ENCODE measurements at places on chromosomes 6 and 20. TPM values are rescaled to one million over a fixed set of nuclear protein-coding genes. Genes with fewer than 3 reads are reported as not detected.
A peak's percentile ranks its signal among the peaks of the same experiment; 100 is the strongest.

Gene PKIB
- total RNA-seq: 2.1 TPM

Gene SLC35F1
- 0.29 TPM for total RNA-seq

Gene DOK5
- 0.69 TPM for total RNA-seq

Gene PCSK2
- total RNA-seq: 17.7 TPM

Gene ELOVL2
- total RNA-seq: 0.23 TPM

Gene SLC35D3
- not detected for total RNA-seq

Gene UST
- total RNA-seq: 11.8 TPM

Gene PSORS1C2
- total RNA-seq: not detected

DNA sequence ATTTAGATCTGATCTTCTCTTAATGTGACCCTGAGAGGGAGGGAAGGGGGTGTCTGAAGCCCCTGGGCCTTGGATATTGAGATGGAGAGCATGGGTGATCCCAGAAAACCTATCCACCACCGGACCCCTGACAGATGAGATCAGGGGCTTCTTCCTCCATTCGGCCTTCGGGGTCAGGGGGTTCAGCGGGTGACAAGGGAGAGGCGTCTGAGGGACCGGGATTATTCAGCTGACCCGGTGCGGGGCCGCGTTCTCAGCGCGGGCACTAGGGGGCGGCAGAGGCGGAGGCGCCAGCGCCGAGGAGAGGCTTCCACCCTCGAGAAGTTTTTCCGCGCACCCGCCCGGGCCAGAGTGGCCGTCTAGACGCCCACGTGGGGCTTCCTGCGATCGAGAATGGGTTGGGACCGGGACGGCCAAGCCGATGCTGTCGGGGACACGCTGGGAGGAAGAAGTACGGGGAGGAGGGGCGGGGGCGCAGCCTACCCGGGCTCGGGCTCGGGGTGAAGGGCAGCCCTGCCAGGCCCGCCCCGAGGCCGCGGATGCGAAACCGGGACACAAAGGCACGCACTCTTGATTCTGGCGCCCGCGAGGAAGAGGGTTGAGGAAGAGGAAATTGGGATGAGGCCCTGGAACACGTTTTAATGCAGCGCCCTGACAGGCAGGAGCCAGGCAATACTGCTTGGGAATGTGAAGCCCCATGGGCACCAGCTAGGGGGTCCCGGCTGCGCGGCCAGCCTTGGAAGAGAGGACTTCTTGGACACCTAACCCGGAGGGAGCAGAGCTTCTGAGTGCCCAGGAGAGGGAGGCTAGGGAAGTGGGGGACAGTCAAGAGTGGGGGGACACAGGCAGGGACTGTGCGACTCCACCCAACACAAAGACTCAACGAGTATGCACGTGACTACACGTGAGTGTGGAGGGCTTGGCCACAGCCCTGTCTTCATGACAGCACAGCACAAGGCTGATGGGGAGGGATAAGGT is 30.6 kb downstream of the COL11A2 start:
- no peaks in the 10 kb centered on the region for H3K27me3 ChIP-seq
- H3K36me3 ChIP-seq: no peaks in the 10 kb centered on the region
- peak; percentile 93 for DNase-seq
- H3K27ac ChIP-seq: no peak overlapping the region

GRCh38 chr6:88459643-88460042 is 293.5 kb upstream of the CNR1 start:
- DNase-seq: no peak
- H3K36me3 ChIP-seq: no peaks in the 10 kb centered on the region
- no peak overlapping the region for H3K27ac ChIP-seq
- no peaks in the 10 kb centered on the region for H3K4me1 ChIP-seq

- no peaks in the 10 kb centered on the region for H3K4me1 ChIP-seq
- H3K27me3 ChIP-seq: no peaks in the 10 kb centered on the region
- DNase-seq: no peak
- H3K4me3 ChIP-seq: no peak overlapping the region
These were observed 453.2 kb downstream of the QKI start for GRCh38 chr6:163867518-163868292.

DNA sequence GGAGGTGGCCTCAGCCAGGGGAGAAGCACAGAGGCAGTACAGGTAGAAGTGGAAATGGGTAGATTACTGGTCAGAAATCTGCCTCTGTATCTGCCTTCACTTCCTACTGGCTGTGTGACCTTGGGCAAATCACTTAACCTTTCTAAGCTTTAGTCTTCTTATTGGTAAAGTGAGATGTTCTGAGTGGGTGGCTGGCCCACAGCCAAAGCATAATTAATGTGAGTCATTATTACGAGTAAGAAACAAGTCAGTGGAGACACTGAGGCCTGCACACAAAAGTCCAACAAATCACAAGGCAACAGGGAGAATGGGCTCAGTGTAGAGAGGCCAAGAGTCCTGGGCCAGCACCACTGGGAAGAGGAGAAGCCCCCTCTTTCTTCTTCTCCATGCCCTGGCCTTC is 39.1 kb downstream of the NRN1 start:
- H3K36me3 ChIP-seq: no peaks in the 10 kb centered on the region
- H3K27me3 ChIP-seq: no peaks in the 10 kb centered on the region
- no peak overlapping the region for H3K4me3 ChIP-seq
- DNase-seq: no peak
- H3K4me1 ChIP-seq: no peaks in the 10 kb centered on the region
- no peak overlapping the region for H3K27ac ChIP-seq

DNA sequence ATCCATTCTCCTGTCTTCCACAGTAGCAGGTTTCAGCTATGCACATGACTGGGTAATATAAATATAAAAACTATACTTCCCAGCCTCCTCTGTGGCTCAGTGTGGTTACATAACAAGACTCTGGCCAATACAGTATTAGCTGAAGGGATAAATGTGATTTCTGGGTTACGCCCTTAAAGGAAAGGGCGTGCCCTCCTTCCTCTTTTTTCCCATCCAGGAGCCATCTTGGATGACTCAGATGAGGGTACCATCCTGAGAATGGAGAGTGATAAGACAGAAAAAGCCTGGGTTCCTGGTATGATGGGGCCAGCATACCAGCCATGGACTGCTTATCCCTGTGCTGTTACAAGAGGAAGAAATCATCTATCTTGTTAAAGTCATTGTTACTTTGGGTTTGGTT is 123.3 kb downstream of the NFATC2 start:
- H3K36me3 ChIP-seq: no peaks in the 10 kb centered on the region
- no peak overlapping the region for H3K4me3 ChIP-seq
- no peak for DNase-seq
- H3K27me3 ChIP-seq: no peaks in the 10 kb centered on the region
- H3K4me1 ChIP-seq: peaks cover 4% of the 10 kb centered on the region

DNA sequence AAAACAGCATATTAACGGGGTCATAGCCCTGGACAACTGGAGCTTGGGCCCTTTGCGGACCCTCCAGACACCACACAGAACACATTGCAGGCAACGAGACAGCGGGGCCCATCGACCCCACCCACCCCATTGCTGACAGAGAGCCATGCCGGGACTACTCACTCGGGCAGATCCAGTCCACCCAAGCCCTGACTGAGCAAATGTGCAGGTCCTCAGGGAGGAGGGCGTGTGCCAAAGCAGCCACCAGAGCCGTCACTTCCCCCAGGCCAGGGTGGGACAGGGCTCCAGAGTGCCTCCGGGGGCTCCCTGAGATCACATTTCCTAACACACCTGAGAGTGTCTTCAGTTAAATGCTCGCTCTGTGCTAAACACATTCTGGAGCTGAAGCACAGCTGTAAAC is 114.9 kb downstream of the CDH4 start:
- no peak overlapping the region for H3K4me3 ChIP-seq
- H3K27me3 ChIP-seq: no peaks in the 10 kb centered on the region
- no peaks in the 10 kb centered on the region for H3K4me1 ChIP-seq
- no peaks in the 10 kb centered on the region for H3K36me3 ChIP-seq
- no peak overlapping the region for H3K27ac ChIP-seq
- no peak for DNase-seq

GRCh38 chr6:129667034-129667433 is 42.9 kb downstream of the ARHGAP18 start:
- no peaks in the 10 kb centered on the region for H3K36me3 ChIP-seq
- H3K27me3 ChIP-seq: no peaks in the 10 kb centered on the region
- DNase-seq: no peak
- peaks cover 8% of the 10 kb centered on the region for H3K4me1 ChIP-seq
- no peak overlapping the region for H3K4me3 ChIP-seq

GRCh38 chr6:148945301-148946021 is 198.6 kb downstream of the UST start:
- H3K4me3 ChIP-seq: no peak overlapping the region
- H3K27ac ChIP-seq: no peak overlapping the region
- H3K4me1 ChIP-seq: no peaks in the 10 kb centered on the region

GRCh38 chr6:320351-321157 is 28.3 kb downstream of the DUSP22 start:
- H3K27ac ChIP-seq: no peak overlapping the region
- no peaks in the 10 kb centered on the region for H3K36me3 ChIP-seq
- H3K4me1 ChIP-seq: peaks cover 4% of the 10 kb centered on the region
- peak; percentile 59 for DNase-seq
- H3K27me3 ChIP-seq: no peaks in the 10 kb centered on the region
- H3K4me3 ChIP-seq: no peak overlapping the region

GRCh38 chr20:6665621-6666355 is 101.7 kb upstream of the BMP2 start:
- DNase-seq: no peak
- no peaks in the 10 kb centered on the region for H3K36me3 ChIP-seq
- H3K4me1 ChIP-seq: no peaks in the 10 kb centered on the region
- H3K27ac ChIP-seq: no peak overlapping the region
- H3K4me3 ChIP-seq: no peak overlapping the region

DNA sequence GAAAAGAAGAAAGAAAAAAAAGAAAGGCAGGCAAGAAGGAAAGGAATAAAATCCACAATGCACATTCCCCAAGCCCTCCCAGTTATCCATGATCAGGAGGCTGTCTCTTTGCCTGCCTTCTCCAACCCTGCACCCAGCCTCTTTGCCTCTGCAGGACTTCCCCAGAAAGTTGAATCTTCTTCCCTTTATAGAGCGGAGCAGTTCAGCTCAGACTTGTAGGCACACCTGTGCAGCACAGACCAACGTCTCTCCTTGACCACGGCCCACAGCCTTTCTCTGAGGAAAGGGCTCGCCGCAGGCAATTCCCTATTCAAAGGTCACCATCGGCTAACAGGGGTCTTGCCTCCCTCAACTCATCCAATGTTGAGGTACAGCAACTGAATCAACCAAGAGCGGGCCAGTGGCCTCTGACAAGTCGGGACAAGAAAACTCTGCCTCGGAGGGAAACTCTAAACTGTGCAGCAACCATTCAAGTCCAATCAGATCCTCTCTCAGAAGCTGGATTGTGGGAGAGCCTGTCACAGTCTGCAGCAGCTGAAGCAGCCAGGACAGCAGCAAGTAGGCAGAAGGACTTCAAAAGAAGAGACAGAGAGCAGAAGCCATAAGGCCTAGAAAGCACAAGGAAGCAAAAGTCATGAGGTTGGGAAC is 529.2 kb upstream of the JARID2 start:
- DNase-seq: no peak
- H3K36me3 ChIP-seq: no peaks in the 10 kb centered on the region
- no peak overlapping the region for H3K27ac ChIP-seq
- H3K27me3 ChIP-seq: no peaks in the 10 kb centered on the region
- H3K4me3 ChIP-seq: no peak overlapping the region
- H3K4me1 ChIP-seq: peaks cover 35% of the 10 kb centered on the region

- H3K27ac ChIP-seq: no peak overlapping the region
- no peaks in the 10 kb centered on the region for H3K36me3 ChIP-seq
- no peaks in the 10 kb centered on the region for H3K4me1 ChIP-seq
- no peak overlapping the region for H3K4me3 ChIP-seq
- H3K27me3 ChIP-seq: no peaks in the 10 kb centered on the region
- DNase-seq: no peak
These were observed 32.5 kb upstream of the MEI4 start for GRCh38 chr6:77620278-77620882.

DNA sequence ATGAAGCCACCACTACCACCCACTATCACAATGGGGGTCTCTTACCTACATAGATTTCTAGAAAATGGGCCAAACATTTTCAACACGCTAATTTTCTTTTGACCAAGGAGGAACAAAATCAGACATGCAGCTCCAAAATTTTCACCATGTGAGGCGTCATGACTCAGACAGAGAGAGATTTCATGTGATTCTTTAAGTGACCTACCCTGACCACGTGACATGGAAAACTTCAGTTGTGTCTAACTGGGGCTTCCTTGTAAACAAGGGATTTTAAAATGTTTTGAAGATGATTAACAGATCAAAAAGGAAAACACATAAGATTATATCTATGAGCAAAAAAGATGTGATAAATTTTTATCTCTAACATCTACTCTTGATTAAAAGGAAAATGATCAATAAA is 199.2 kb downstream of the TBXT start:
- H3K4me3 ChIP-seq: no peak overlapping the region
- no peak for DNase-seq
- H3K27me3 ChIP-seq: no peaks in the 10 kb centered on the region
- H3K27ac ChIP-seq: no peak overlapping the region

DNA sequence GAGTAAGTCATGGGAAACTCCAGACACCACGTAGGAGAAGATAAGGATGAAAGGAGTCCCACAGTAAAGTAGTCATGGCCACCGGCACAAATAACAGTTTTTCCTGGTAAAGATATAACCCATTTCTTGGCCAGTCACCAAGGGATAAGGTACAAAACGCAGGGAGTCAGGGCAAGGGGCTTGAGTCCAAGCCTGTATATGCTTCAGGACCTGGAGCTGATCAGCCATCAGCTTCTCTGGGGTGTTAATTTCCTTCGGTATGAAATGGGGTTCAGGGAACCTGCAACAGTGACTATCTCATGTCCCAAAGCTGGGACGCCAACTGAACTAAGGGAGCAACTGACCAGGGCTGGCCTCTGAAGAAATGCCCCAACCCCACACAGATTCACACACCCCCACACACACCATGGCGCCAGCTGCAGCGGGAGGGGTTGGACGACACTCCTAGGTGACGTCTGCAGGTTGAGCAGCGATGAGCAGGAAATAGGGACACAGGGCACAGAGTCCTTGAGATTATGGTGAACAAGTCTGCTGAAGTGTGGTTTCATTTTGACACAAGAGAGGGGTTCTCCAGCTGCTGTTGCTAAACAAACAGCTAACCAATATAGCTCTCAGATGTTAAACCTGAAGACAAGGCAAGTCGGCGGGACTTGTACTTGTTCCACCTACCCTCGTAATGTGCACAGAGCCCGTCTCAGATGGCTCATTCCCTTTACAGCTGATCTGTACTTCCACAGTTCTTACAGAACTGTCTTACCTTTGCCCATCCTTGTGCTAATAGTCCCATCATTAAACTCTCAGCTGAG is 7.4 kb upstream of the ADTRP start:
- no peak overlapping the region for H3K4me3 ChIP-seq
- H3K27me3 ChIP-seq: no peaks in the 10 kb centered on the region
- H3K4me1 ChIP-seq: peaks cover 4% of the 10 kb centered on the region
- H3K27ac ChIP-seq: no peak overlapping the region
- H3K36me3 ChIP-seq: no peaks in the 10 kb centered on the region
- DNase-seq: no peak

GRCh38 chr20:4344670-4345069 is 329.3 kb upstream of the RNF24 start:
- no peak overlapping the region for H3K4me3 ChIP-seq
- H3K27ac ChIP-seq: no peak overlapping the region
- H3K36me3 ChIP-seq: no peaks in the 10 kb centered on the region
- no peaks in the 10 kb centered on the region for H3K27me3 ChIP-seq

DNA sequence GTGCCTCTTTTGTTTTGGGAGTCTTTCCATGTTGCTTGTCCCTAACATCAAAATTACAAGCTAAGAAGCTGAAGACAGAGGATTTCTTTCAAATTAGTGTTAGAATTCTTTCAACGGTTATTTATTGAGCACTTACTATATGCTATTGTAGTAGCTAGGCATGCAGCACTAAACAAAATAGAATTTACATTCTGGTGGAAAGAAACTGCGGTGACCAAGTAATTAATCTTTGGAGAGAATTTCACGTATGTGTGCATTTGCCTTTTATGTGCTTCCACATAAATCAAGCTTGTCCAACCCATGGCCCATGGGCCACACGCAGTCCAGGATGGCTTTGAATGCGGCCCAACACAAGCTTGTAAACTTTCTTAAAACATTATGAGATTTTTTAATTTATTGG is 33.0 kb upstream of the DUSP22 start:
- H3K4me3 ChIP-seq: no peak overlapping the region
- DNase-seq: no peak
- peaks cover 5% of the 10 kb centered on the region for H3K4me1 ChIP-seq

Data from upper lobe of right lung (tissue), 1 donor.